ENCODE measurements at places on chromosomes 6 and 20. TPM values are rescaled to one million over a fixed set of nuclear protein-coding genes. Genes with fewer than 3 reads are reported as not detected.
A peak's percentile ranks its signal among the peaks of the same experiment; 100 is the strongest.

TULP1 gene
- 0.55 TPM for total RNA-seq

C6orf58 gene
- total RNA-seq, result not detected

RAET1G gene
- not detected for total RNA-seq

GTSF1L gene
- not detected for total RNA-seq

SLC17A4 gene
- not detected for total RNA-seq

PSMB9 gene
- not detected for total RNA-seq

CDKN1A gene
- total RNA-seq, result 0.55 TPM

C20orf204 gene
- total RNA-seq, result 1.6 TPM

DNA sequence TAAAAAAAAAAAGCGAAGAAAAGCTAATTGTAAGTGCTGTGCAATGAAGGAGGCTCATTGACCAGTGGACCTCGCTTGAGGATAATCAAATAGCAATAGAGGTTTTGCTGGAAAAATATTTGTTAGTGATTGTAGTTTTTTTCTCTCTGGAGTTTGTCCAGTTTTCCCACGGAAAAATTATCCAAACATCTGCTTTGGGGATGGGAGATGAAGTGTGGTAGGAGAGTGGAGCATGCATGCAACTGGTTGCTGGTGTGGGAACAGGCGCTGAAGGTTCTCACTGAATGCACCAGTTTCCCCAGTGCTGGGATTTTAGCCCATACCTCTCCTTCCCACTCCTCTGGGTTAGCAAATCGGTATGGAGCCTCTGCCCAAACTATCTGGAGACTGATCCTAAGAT, 281.7 kb upstream of the TAB2 start:
- no peak for DNase-seq

DNA sequence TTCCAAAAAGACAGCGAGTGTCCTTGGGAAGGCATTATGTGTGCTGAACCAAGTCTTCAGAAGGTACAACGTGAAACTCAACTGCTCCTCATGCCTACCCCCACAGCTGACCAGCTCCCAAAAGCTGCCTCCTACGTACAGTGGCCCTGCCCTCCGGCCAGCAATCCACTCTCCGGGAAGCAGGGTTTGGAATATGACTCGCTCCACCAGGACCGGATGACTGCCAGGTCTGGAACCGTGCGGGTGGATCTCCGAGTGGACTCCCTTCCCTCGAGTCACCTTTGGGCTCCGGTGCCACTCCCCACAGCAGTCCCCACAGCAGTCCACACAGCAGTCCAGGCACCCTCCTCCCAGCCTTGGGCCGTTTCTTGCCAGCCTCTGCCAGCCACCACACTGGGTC, 4.3 kb downstream of the ZBTB46 start:
- no peak for DNase-seq

GRCh38 chr6:158040051-158040803, 58.6 kb downstream of the SYNJ2 start:
- no peak for DNase-seq

DNA sequence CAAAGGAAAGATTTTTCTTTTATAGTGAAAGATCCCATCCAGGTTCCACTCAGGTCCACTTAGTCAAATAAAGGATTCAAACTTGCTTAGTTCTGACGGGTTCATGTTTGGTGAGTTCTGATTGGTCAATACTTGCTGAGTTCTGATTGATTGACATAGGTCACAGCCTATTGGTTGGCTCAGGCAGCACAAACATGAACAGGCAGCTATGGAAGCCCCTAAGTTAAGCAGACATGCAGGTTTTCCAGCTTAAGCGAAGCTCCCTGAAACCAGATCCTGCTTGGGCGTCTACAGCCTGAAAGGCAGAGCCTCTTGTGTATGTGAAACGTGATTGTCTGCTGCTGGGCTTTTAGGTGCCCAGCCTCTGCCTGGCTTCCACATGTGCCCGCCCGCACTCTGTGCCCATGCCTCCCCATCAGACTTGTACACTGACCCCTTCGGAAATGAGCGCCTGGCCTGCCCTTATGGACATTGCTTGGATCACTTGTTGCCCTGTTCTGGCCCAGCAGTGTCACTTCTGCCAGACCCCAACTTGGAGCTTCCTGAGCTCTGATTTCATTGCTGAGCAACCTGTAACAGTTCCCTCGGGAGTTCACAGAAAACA, 45.4 kb upstream of the ECI2 start:
- DNase-seq, result peak; percentile 56

GRCh38 chr6:40855168-40855880, 183.7 kb downstream of the UNC5CL start:
- no peak for DNase-seq

DNA sequence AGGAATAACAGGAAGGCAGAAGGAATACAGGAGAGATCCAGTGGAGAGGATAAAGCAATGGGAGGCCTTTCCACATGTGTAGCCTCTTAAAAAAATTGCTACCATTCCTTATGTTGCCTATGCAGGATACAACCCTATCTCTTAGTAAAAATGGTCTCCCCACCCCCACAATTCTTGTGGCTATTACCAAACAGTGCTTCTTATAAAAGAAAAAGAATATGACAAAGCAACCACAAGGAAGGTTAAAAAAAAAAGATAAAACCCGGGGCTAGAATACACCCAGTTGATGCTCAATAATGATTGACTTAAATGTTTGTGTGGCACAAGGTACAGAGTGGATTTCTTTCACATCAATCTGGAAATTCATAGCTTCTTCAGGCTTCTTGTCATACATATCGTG, 250.9 kb downstream of the HIVEP2 start:
- no peak for DNase-seq

DNA sequence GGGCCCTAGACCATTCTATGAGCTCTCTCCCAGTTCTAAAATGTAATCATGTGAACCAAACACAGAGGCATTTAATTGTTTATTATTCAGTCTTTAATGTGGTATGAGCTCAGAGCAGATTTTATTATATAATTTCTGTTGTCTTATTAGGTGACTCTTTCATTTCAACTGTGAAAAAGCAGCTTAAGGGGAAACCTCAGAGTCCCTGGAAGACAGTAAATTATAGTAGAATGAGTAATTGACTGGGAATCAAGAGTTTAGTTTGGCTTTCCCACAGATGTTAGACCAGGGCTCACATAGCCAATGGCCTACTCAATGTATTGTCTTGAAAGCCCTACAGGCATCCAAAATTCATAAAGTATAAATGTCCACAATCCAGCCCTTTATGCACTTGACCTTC, 390.4 kb upstream of the SLC35B3 start:
- no peak for DNase-seq

GRCh38 chr20:20102716-20103258, 50.5 kb downstream of the CFAP61 start:
- no peak for DNase-seq

DNA sequence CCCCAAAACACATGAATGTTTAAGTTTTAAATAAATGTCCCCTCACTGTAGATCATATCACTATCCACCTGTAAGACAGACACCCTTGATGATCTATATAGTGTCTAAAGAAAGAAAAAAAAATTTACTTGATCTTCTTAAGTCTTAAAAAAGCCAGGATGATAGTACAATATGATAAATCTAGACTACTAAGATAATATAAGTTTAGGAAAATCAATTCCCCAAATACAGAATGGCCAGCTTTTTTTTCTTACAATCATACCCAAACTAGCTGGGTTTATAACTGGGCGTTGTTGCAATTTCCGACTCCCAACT, 14.4 kb downstream of the ZNF217 start:
- DNase-seq, result no peak

GRCh38 chr6:86586195-86586594, 351.1 kb upstream of the HTR1E start:
- DNase-seq, result no peak

GRCh38 chr20:4569865-4570264, 151.8 kb upstream of the PRND start:
- no peak for DNase-seq

All from H7 (cell line).